ENCODE measurements at places on chromosomes 3 and 15.

- DNase-seq, result no peak
These were observed 61.1 kb downstream of the KCNMB2 start for GRCh38 chr3:178597371-178597770.

- DNase-seq, result peak; percentile 59
These were observed 70.7 kb downstream of the IQSEC1 start for GRCh38 chr3:13002398-13003124.

- no peak for DNase-seq
These were observed 101.6 kb upstream of the RAD18 start for GRCh38 chr3:9064850-9065249.

DNA sequence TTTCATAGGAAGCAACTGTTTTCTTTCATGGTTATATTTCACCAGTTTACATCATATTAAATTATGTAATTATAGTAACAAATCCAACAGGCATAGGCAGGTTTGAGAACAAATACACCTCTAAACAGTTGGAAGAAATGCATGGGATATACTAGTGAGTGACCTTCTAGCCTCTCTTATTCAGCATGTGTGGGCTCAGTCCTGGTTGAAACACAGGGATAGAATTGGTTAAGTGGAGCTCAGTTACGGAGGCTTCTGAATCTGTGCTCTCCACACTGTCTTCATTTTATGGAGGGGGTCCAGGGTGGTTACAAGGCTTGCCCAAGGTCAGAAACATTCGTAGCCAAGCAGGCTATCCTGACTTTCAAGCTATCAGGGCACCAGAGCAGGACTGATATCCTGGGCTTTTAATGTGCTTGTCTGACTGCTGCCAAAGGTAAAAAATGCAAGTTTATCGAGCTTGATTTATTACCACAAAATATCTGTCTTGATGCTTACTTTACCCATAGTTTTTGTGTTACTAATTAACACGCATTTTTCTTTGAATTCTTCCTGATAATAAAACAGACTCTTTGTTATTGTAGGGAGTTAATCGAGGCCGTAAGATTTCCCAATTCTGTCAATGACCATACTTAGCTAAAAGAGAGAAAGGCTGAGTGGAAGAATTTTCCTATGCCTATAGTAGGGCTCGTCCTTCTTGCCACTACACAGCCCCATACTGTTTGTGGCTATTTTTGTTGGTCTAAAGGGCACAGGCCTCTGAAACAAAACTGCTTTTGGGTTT is 89.6 kb downstream of the FILIP1L start:
- DNase-seq, result no peak

GRCh38 chr15:70034141-70034540 is 63.6 kb downstream of the TLE3 start:
- DNase-seq, result no peak

DNA sequence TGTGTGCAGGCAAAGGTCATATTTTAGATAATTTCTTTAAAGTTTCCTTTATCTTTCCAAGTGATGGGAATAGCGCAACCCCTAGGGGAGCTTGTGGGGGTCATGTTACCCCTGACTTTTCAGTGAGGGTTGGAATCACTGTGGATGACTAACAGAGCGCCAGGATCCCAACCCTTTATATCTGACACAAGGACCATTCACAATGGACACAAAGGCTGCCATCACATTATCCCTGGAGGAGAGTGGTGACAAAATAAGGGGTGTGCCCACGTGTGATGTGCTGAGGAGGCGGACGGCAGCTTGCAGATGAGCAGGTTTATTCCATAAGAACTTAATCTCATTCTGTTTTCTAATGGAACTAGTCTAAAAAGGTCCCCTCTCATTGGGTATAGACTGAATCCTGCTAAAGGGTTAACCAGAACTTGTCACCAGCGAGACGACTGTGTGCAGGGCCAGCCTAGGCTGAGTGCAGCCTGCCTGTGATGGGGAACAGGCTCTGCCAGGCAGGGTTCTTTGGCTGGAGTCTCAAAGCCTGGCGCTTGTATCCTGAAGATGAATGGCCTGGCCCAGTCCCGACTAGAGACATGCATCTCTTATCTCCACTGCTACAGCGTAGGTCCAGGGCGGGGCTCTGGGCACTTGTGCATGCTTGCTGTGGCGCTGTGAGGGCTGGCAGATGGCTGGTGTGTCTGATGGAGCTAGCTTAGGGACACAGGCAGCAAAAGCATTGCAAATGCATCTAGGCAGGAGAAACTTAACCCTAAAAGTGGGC is 50.2 kb downstream of the CHDH start:
- DNase-seq, result no peak

GRCh38 chr3:45259133-45259532 is 33.0 kb upstream of the TMEM158 start:
- no peak for DNase-seq

GRCh38 chr3:139906418-139906817 is 28.6 kb upstream of the CLSTN2 start:
- DNase-seq, result no peak

DNA sequence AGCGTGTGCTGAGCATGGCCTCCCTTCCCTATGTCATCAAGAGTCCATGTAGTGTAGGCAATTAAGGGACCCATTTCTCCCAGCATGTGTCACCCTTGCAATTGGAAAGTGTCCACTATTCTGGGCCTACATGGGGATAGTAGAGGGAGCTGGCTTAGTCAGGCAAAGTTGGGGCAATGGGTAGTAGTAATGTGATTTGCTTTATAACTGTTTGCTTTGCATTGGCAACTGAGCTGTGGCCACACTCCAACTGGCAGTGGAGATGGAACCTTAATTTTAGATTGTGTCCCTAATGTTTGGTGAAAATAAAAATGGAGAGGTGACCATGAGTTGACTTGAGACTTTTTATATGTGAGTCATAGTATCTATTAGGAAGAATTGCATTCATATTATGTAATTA is 97.7 kb upstream of the SAMMSON start:
- DNase-seq, result no peak

DNA sequence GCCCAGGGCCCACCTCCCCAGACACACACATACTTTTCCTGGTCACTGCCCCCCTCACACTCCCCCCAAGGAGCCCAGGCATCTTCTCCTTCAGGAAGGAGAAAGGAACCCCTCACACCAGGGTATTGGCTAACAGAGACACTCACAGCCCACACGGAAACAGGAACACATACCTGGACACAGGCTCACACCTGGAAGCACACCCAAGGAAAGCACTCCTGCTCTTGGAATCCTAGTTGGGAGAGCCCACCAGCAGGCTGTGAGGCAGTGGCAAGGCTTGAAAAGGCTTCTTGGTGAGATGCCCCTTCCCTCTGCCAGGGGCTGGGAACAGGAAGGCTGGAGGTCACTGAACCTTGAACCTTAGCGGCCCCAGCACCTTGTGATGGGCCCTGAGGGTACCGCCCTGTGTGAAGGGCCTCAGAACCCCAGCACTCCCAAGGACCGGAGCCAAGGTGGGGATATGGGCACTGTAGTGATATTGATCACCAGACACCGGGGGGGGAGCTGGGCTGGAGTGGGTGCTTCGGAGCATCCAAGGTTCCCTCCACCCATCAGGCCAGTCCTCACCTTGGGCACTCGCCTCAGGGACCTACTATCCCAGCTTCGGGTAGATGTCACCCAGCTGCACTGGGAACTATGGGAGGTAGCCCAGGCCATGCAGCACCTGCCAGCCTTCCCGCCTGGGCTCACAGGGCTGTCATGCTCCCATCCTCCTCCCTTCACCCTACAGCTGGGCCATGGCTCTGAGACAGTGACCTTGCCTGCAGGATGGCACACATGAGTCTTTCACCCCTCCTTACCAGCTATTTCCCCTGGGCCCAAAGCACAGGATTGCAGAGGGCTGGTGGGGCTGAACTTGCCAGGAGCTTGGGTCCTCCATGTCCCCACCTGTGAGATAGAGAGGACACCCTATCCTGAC is 16.4 kb downstream of the MYL3 start:
- no peak for DNase-seq

DNA sequence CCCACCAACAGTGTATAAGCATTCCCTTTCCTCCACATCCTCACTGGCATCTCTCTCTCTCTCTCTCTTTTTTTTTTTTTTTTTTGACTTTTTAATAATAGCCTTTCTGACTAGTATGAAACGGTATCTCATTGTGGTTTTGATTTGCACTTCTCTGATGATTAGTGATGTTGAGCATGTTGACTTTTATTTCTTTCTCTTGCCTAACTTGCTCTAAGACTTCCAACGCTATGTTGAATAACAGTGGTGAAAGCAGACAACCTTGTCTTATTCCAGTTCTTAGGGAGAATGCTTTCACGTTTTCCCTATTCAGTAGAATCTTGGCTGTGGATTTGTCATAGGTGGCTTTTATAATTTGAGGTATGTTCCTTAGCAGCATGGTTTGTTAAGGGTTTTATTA is 249.4 kb upstream of the MDFIC2 start:
- DNase-seq, result no peak

- DNase-seq, result no peak
These were observed 252.0 kb upstream of the VEPH1 start for GRCh38 chr3:157755233-157755632.

DNA sequence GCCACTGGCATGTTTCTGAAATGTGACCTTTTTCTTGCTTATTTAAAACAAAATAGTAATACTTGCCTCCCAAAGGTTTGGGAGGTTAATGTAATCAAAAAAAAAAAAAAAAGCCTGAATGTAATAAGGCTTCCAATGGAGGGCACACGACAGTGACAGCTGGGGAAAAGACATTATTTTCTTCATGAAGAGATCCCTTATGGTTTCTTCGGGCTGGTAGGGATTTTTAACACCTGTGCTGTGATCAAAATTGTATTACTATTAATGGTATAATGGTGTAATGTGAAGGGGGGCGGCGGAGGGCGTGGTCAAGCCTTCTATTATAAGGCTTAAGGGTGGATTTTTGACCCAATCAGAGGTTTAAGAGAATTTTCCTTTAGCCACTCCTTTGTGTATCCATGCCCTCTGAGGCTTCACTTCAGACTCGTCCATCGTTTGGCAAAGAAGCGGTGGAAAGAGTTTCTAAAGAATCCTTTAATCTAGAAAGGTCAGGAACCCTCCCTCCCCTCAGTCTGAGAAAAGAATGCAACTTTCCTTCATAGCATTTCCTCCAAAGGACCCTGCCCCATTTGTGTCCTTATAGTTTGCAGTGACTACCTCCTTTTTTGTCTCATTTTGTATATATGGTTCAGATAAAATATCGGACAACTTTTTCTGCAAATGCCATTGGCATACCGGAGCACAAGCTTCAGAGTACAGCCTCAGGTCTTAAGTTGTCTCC is 89.5 kb upstream of the CHD2 start:
- no peak for DNase-seq

DNA sequence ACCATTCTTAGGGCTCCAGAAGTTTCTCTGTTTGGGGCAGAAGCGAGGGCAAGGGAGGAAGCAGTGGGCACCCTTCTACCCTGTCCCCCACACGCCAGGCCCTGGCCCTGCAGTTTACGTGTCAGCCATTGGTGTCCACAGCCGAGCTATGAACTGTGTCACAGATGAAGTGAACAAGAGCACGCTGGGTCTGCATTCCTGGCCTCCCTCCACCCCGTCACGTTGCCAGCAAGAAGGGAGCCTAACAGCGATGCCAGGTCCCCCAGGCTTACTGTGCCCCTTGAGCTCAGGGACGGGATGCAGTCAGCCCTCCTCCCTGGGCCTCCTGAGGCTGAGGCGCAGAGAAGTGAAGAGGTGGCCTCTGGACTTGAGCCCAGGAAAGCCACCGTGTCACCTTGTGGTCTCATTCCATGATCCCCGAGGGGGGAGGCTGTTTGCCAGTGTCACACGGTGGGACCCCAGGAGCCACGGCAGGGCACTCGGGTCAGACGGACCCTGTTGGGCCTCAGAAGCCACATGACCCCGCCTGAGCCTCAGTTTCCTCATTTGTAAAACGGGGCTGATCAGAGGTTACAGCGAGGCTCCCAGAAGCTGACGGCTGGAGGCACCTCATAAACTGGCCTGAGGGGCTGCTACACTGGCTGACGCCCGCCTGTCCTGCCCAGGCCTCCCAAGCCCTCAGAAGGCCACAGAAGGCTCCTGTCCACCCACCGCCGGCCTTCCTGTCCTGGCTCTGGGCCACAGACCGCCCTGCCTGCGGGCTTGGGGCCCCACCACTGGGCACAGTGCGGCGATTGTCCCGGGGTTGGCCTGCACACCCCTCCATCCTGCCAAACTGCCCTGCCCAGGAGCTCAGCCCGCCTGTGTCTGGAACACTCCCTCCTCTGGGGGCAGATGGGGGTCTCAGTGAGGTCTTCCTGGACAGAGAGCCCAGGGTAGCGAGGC is 18.6 kb downstream of the IQSEC1 start:
- no peak for DNase-seq
